T-helper 2 cell (primary cell): ENCODE measurements at places on chromosomes 4 and X.

DNA sequence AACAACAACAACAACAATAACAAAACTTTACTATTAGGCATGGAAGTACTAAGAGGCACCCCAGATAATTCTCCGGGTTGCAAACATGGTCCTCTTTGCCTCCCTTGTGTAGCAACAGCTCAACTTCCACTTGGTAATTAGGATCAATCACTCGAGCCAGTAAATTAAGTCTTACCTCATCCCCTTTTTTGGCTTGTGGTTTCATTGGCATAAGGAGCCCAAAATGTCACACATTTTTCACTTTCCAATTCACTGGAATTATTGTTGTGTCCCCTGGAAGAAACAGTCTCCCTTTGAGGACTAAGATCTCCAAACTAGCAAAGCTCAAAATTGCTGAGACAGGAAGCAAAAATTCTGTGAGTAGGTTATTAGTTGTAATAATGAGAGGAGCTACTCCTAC is 49.2 kb upstream of the HSD17B10 start:
- no peak for DNase-seq

GRCh38 chrX:20056704-20057103 is 60.0 kb downstream of the MAP7D2 start:
- DNase-seq = no peak

DNA sequence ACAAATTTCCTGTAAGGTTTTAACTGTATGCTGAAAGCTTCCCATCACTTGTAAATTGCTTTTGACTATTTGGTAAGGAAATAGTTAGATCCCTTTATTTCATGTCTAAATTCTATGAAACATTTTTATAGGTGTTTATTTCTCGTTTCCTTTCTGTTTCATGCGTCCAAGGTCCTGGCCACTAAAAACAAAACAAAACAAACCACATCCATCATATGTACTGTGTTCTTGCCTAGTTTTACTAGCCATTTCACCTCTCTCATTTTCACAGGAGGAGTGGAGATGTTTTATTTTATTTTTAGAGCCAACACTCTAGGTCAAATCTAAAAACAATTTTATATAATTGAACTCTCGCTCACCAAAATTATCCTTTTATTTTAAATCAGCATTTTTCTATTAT is 375.2 kb upstream of the CTSO start:
- DNase-seq = no peak

GRCh38 chr4:188737251-188738002 is 598.2 kb downstream of the TRIML1 start:
- no peak for DNase-seq

GRCh38 chr4:40665842-40666241 is 36.2 kb upstream of the RBM47 start:
- no peak for DNase-seq

DNA sequence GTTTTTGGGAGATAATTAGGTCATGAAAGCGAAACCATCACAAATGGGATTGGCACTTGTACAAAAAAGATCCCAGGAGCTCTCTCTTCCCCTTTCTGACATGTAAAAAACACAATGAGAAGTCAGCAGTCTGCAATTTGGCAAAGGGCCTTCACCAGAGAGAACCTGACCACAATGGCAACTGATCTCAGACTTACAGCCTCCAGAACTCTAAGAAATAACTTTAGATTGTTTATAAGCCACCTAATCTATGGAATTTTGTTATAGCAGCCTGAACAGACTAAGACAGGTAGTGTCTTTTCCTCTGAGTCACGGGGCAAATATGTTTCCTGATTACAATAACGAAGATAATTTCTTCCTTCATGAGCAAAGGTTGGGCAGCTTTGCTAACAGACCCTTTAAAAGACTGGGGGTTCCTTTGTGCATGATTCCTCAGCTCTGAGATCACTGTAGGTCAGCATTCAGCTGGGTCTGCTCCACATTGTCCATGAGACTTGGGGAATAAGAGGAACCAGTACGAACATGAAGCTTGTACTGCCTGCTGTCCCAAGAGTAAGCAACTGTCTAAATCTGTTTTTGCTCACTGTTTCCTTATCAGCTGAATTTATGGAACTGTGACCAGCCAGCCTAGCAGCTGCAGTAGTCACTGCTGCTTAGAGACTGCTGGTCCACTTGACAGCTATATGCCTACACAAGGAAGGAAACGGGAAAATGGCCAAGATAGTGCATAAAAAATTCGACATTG is 191.6 kb downstream of the ANAPC10 start:
- DNase-seq = no peak

DNA sequence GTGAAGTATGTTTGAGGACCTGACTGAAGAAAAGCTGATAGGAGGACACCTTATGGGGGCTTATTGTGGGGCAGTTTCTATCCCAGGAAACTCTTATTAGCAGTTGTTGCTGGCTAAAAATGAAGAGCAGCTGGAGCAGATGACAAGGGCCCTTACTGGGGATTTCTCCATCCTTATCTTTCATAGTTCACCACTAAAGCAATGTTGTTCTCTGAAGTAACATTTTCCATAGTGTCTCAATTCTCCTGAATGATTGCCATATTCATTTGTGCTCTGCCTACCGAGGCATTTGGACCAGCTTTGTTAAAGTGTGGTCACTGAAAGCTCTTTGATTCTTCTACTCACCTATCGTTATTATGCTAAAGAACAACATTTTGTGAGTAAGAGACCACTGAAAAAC is 7.7 kb downstream of the ENOX2 start:
- DNase-seq = no peak

- DNase-seq = no peak
Observed at GRCh38 chr4:179695175-179695574, 2252.9 kb upstream of the AGA start.

DNA sequence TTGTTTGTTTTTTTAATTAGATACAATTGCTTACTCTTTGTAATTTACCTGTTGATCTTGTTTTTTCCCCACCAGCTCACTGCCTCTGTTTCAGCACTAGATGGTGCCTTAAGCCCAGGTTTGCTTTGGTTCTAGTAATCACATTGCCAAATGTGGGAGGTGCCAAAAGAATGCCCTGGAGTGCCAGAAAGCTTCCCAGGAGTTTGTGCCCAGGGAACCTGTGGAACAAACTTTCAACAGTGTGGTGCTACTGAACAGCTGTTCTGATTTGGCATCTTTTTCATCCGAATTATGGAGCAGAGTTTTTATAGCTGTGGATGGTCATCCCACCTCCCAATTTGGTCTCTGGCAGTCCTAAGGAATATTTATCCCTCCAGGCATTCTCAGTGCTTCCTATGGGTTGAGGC is 1000.7 kb downstream of the STIM2 start:
- no peak for DNase-seq

DNA sequence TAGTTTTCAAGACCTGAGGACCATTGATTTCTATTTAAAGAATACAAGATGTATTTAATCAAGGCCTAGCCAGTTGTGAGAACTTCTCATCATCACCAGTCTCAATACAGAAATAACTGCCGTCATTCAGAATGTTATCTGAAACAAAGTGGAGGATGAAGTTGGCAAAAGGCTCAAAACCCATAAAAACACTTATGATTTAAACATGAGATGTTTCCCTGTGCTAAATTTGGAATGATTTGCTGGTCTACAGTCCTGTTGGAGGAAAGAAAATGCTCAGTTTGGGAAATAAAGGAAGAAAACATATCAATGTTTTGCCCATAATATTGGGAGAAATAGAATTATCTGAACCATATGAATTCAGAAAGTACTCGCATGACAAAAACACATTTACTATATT is 192.2 kb downstream of the ADGRA3 start:
- DNase-seq = no peak

GRCh38 chrX:53266914-53267313 is 14.5 kb downstream of the IQSEC2 start:
- DNase-seq = no peak

DNA sequence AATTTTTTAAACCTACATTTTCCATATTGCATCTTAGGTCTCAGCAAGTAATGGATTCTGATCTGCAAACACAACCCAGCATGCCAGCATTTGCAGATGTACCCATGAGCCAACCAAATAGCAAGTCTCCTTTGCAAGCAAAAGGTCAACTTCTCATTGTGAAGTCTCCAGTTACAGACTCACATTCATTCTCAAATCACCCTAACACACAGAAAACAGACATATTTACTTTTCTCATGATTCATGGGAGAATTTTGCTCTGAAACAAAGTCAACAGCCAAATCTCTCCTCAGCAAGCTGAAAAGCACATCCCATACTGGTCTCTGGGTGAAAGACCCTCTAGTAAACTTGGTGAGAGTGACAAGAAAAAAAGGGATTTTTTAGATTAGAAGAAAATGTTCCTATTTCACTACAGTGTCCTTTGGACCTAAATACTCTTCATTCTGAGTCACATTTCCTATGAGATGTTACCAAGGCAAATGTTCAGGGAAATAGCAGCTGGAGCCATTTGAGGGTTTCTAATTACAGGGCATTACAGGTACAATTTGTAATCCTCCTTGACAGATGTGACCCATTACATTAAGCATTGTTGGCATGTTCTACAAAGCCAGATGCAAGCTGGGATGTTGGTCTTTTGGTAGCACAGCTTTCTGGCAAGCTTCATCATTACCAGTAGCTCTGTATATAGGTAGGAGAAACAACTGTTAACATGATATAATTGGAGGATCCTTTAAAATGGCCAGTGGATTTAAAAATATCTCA is 383.3 kb downstream of the SMARCA1 start:
- DNase-seq = no peak

- no peak for DNase-seq
Observed at GRCh38 chr4:3853388-3854035, 87.3 kb downstream of the ADRA2C start.

DNA sequence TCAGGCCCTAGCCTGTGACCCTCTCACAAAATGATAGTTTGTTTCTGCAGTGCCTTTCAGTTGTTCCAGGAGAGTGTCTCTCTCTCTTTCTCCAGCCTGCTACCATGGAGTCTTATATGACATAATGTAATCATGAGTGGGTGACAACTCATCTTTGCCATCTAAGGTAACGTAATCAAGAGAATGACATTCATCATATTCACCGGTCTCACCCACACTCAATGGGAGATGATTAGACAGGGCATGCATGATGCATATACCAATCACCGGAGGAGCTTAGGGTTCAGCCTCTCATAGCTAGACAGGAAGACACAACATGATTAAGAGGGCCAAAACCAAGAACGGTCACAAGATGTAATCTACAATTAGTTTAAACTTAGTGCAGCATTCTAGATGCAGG is 97.1 kb upstream of the FAM9B start:
- no peak for DNase-seq

DNA sequence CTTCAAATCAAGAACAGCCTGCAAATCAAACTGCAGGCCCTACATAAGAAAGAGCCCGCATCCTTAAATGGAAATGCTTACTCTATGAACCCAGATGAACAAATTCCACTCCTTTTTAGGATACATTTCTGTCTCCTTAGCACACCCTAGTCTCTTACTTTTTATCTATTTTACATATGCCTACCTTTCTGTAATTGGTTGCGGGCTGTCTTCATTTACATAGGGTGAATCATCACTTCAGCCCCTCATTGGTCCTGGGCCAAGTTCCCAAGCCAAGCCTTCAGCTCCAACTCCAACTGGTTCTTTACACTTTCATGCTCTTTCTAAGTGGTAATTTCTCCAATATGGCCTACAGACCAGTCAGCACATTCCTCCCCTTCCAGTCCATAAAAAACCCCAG is 219.3 kb downstream of the TRAM1L1 start:
- no peak for DNase-seq

DNA sequence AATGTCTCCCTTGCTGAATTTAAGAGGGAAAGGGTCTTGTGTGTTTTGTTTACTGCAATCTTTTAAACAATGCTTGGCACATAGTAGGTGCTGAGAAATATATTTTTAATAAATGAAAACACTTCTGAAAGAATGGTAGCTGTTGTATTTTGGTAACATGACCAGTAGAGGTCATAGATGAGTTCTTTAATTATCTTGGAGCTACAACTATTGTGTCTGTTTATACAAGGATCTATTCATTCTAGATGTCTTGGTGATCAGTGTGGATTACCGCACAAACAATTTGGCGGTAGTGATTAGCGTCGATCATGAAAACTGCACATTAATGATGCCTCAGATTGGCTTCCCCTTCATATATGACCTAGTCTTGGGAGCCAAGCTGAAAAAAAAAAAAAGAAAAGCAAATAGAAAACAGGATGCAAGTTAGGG is 21.4 kb upstream of the SCRG1 start:
- peak; percentile 25 for DNase-seq

GRCh38 chrX:6983207-6983955 is 164.1 kb upstream of the STS start:
- no peak for DNase-seq

- DNase-seq = no peak
Observed at GRCh38 chrX:39002466-39002865, 201.2 kb downstream of the MID1IP1 start.

DNA sequence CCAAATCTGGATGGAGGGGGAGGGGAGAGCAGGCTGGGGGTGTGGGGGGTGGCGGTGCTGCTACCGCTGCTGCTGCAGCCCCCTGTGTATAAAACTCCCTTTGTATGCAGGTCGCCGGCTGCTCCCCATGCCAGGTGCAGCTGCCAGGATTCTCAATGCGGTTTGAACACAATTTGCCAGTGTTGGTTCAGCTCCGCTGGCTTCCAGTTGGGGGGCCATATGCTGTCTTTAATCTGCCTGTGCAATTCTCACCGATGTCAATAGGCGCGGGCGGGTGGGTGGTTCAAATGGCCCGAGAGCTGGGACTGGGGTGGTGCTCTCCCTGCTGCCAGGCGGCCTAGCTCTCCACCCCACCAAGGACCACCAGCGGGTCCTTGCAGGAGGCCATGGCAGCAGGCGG is 257.6 kb downstream of the BCOR start:
- DNase-seq = no peak

DNA sequence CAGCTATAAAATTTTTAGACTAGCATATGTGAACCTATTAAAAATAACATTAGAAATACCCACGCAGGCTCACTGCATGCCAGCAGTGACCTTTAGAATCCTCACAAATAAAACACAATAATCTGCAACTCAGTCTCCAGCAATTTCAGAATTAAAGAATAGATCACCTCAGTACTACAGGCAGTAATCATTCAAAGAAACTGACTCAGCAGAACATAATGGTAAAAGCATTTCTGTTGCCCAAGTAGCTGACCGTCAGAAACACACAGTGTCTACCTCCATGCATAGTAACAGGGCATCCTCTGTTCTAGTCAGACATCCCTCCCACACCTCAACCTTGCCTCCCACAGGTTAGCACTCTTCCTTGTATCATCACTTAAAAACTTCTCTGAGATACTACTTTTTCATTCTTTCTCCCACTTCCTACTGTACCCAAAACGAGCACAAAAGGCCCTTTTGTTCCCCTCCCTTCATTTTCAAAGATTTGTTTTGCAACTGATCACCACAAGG is 65.7 kb upstream of the BEND2 start:
- DNase-seq = no peak

DNA sequence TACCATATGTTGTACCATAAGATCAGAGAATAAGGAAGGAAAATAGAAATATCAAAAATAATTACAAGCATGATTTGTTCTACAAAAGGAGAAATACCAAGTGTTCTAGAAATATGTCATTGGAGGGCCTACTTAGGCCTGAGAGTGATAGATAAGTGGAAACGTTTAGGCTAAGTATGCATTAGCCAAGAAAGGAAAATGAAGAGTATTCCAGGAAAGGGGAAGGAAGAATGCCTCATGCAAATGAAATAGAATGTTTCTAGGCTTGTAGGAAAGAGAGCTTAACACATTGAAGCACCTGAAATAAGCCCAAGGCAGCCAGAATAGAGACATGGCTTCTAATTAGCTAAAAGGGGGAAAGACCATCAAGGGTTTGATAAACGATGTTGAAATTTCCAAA is 595.7 kb upstream of the ATOH1 start:
- no peak for DNase-seq
